ENCODE measurements at places on chromosomes 11 and 22. TPM values are rescaled to one million over a fixed set of nuclear protein-coding genes. Genes with fewer than 3 reads are reported as not detected.
A peak's percentile ranks its signal among the peaks of the same experiment; 100 is the strongest.

Gene FGF4
- total RNA-seq, result not detected

Gene ZNF280B
- total RNA-seq, result 0.64 TPM

Gene BCR
- total RNA-seq, result 25.3 TPM

Gene CCDC82
- total RNA-seq, result 30.7 TPM

Gene FAM181B
- 0.16 TPM for total RNA-seq

Gene UPK2
- not detected for total RNA-seq

- no peaks in the 10 kb centered on the region for H3K36me3 ChIP-seq
- H3K4me1 ChIP-seq, result no peaks in the 10 kb centered on the region
- DNase-seq, result no peak
- no peak overlapping the region for H3K4me3 ChIP-seq
- no peak overlapping the region for H3K27ac ChIP-seq
- H3K27me3 ChIP-seq, result no peaks in the 10 kb centered on the region
Measured at GRCh38 chr11:105371311-105371710, 231.7 kb upstream of the CARD18 start.

DNA sequence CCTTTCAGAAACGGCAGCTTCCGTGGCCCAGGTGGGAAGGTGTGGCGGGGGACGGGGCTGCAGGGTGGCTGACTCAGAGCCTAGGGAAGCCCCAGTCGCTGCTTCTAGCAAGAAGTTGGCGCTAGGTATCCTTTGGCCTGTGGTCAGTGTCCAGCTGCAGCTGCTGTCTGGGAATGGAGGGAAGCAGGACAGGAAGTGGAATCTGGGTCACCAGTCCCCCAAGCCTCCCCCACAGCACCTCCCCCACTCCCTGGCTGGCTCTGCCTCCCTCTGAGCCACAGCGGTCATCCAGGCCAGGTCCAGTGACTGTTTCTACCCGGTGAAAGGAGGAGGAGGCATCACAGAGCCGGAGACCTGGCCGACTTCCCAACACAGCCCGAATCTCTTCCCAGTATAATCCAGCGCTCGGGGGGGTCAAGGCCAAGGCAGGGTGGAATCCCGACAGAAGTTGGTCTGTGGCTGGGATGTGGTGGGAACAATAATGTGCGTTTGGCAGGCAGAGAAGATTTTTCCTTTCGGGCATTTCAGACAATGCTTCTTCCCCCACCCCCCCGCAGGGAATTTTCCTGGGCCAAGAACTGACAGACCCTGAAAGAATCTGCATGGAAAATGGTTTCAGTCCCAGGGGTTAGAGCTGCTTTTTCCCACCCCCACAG, 45.1 kb downstream of the C11orf96 start:
- peak overlapping the region; percentile 60 for H3K27ac ChIP-seq
- no peaks in the 10 kb centered on the region for H3K4me1 ChIP-seq
- peak overlapping the region; percentile 9 for H3K4me3 ChIP-seq
- H3K27me3 ChIP-seq, result no peaks in the 10 kb centered on the region
- no peaks in the 10 kb centered on the region for H3K36me3 ChIP-seq

GRCh38 chr11:45031912-45032519, 81.3 kb upstream of the TP53I11 start:
- DNase-seq, result no peak
- no peak overlapping the region for H3K27ac ChIP-seq
- H3K4me3 ChIP-seq, result no peak overlapping the region
- no peaks in the 10 kb centered on the region for H3K4me1 ChIP-seq

DNA sequence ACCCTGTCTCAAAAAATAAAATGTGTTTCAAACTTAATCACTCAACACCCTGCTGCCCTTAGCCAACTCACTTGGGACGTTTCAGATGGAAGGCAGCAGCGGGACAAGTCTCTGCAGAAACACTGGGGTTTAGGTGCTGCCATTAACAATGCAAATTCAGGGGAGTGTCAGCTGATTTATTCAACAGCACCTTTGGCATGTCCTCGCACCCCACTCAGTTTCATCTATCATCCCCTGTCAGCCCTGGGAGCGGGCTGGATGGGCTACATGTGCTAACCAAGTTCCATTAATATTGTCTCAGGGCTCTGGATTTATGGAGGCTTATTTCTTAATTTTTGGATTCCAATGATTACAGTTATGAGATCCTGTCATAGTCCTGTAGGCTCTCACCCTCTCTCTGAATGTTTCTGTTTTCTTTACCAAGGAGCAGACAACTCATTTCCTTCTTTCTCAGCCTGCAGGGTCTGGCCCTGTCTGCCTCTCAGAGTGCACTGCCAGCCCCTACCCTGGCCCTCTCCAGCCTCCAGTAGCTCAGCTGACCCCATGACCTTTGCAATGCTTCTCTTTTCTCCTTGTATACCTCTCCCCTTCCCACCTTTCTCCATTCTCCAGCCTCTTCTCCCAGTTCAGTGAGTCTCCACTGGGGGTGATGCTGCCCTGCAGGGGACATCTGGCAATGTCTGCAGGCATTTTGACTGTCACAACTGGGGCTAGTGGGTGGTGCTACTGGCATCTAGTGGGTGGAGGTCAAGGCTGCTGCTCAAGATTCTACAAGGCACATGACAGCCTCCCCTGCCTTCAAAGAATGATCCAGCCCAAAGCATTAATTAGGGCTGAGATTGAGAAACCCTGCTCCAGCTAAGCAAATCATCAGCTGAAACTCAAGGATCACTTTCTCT, 79.0 kb downstream of the APIP start:
- no peak for DNase-seq
- H3K27me3 ChIP-seq, result no peaks in the 10 kb centered on the region
- H3K27ac ChIP-seq, result no peak overlapping the region
- no peaks in the 10 kb centered on the region for H3K36me3 ChIP-seq
- no peak overlapping the region for H3K4me3 ChIP-seq

GRCh38 chr22:42895087-42895486, 38.0 kb upstream of the ARFGAP3 start:
- H3K36me3 ChIP-seq, result no peaks in the 10 kb centered on the region
- H3K27me3 ChIP-seq, result no peaks in the 10 kb centered on the region
- H3K4me1 ChIP-seq, result no peaks in the 10 kb centered on the region
- no peak overlapping the region for H3K4me3 ChIP-seq
- H3K27ac ChIP-seq, result no peak overlapping the region

- peak overlapping the region; percentile 82 for H3K27ac ChIP-seq
- H3K36me3 ChIP-seq, result no peaks in the 10 kb centered on the region
- H3K27me3 ChIP-seq, result no peaks in the 10 kb centered on the region
- DNase-seq, result no peak
Measured at GRCh38 chr11:123742031-123742723, 717 bp upstream of the ZNF202 start.

Measured in breast epithelium (tissue), 4 donors.